NCI-H526 (cell line): ENCODE measurements at places on chromosomes 1 and 21.

- DNase-seq = no peak
These were observed 41.0 kb upstream of the ID3 start for GRCh38 chr1:23600283-23600682.

DNA sequence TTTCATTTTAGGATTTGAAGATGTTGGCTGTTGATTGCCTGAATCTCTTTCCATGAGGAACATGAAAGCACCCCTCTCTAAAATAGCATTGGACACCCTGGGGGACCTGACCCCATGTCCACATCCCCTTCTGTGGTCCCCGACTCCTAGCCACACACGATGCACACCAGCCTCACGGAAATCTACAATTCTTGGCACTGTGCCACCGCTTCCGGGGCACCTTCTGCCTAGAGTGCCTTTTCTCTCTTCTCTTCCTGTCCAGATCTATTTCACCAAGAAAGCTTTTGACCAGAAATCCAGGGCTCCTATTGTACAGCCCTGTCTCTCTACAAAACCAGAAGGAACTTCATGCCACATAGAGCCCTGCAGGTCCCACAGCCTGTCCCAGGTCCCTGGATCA lies 50.3 kb downstream of the MYSM1 start:
- DNase-seq = no peak

DNA sequence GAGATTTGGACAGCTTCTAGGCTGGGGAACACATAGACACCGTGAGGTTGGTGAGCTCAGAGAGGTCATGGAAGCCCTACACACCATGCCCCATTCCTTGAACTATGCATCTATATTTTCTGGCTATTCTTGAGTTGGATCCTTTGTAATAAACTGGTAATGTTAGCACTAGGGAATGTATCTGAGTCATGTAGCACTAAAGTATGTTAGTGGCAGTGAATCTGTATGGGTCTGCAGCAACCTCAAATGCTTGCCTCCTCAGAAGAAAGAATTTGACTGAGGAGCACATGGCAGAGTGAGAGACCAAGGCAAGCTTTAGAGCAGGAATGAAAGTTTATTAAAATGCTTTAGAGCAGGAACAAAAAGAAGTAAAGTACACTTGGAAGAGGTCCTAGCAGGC lies 43.7 kb upstream of the LRRC7 start:
- DNase-seq = no peak

- peak; percentile 74 for DNase-seq
These were observed 19.1 kb downstream of the RAB7B start for GRCh38 chr1:205983925-205984725.

DNA sequence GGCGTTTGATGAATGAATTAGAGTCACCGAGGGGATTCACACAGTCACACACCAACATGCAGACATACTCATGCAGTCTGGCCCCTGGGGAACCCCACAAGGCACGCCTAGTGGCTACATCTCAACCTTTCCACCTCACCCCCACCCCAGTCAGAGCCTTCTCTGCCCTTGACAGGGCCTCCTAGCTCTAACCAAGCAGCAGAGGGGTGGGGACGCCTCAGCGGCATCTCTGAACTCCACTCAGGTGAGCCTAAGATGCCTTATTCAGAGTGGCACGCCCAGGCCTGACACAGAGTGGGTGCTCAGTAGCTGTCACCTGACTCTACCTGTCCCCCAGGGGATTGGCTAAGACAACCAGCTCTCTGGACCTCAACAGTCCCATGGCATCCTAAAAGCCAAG lies 3.7 kb upstream of the SDC3 start:
- no peak for DNase-seq

GRCh38 chr1:18468570-18468969 lies 12.2 kb upstream of the KLHDC7A start:
- peak; percentile 37 for DNase-seq

DNA sequence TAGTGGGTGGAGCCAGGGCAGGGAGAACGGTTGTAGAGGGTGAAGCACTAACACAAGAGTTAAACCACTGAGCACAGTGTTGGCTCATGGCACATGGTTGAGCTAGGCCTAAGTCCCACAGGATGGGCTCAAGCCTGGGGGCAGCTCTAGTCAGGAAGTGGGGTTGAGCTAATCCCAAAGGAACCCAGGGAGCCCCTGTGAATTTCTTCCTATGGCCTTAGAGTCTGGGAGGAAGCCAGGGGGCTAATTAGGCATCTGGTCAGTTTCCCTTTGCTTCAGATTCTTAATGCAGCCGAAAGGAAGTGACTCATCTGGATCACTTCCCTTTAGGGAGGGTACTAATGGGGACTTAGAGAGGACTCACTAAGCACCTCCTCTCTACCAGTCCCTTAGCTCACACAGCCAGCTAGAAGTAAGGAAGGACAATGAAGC lies 10.1 kb downstream of the CFAP45 start:
- no peak for DNase-seq

DNA sequence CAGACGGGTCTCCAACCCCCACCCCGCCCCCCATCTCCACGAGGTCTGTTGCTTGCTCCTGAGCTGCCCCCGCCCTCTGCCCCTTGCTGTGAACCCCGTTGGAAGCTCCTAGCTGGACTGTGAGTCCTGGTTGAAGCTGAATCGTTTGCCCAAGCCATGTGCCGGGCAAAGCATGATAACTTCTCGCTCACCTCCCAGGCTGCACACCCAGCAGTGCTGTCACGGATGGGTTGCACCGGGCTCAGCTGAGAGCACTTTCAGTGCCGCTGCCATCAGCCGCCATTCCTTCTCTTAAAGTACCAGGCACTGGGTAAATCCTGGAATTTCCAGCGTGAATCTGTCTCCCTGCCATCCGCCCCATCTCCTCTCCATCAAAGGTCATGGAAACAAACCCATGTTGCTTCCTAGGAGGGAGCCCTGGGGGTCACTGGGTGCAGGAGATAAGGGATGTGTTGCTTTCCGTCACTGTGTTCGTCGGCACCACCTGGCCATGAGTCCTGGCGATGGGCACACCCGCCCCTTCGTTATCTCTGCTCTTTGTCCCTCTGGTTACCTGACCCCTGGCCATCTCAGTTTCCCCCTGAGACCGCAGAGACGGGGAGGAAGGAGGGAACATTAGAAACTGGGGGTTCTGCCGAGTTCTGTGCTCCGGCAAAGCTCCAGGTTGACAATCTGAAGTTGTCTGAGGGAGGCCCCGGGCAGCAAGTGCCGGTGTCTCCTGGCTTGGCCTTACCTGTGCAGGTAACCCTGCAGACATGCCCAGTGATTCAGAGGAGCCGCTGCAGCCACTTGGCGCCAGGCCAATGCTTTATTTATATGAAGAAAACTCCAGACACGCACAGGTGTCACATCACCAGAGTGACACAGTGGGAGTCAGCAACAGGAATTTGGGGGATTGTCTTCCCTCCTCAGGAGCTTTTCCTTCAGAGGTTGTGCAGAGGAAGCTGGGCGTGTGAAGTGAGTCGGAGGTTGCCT lies 2.7 kb downstream of the PDE9A start:
- DNase-seq = peak; percentile 69

GRCh38 chr1:16267690-16268180 lies 30.8 kb upstream of the CPLANE2 start:
- DNase-seq = no peak

DNA sequence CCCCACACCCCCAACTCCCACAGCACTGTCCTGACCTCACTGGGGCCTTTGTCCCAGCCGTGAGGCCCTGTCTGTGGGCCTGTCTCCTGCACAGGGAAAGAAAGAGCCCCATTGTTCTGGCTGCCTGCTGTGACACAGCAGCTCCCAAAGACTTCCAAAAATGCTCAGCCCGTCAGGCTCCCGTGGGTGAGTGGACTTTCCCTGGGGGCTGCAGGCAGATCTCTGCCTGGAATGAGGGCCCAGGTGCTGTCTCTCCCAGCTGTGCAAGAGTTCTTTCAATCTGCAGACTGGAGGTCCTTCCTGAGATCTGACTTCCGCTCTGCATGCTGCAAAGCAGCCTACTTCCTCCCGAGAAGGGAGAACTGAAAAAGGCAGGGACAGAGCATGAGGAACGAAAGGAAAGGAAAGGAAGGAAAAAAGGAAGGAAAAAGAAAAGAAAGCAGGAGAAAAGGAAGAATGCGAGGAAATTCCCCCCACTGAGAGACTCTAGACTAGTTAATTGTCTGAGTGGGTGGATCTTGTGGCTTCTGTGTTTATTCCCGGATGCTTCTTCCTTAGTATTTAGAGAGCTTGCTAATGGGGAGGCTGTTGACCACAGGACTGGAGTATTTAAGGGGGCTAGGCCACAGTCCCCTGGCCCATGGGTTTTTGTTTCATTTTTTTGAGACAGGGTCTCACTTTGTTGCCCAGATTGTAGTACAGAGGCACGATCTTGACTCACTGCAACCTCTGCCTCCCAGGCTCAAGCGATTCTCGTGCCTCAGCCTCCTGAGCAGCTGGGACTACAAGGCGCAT lies 15.0 kb downstream of the NES start:
- DNase-seq = no peak

DNA sequence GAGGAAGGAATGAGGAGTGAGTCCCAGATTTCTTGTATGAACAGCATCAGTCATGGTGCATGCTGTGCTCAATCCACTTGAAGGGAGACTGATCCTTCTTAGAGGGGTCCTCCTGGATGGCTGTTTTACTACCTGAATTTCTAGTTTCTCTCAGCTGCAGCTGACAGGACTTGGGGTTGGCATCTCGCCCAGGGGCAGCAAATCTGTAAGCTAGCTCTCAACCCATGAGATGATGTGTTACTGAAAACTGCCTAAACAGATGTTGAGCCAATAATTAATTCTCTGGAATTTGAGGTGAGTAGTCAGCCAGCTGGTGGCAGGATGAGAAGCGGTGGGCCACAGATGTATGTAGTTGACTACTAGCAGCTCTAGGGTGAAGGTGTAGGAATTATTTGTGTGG lies 19.6 kb downstream of the BACH1 start:
- DNase-seq = no peak

GRCh38 chr1:51189421-51190073 lies 46.5 kb upstream of the RNF11 start:
- DNase-seq = peak; percentile 65
